T47D (cell line): ENCODE measurements at places on chromosomes 1 and 21.
A peak's percentile ranks its signal among the peaks of the same experiment; 100 is the strongest.

GRCh38 chr1:218492874-218493273 is 147.7 kb downstream of the TGFB2 start:
- DNase-seq: no peak

DNA sequence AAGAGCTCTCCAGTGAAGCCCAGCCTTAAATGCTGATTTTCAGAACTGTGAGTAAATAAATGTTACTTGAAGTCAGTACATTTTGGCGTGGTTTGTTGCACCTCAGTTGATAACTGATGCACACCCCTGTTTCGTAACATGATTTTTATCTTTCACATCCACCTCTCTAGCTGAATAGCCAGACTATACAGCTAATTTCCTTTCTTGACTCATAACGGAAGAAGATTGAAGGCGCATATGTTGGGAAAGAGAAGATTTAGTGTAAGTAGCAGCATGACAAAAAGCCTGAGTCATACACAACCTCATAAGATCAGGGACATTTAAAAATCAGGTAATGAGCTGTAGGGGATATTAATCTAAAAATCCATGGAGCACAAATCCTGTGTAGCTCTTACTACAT is 716.2 kb upstream of the ZP4 start:
- no peak for DNase-seq

DNA sequence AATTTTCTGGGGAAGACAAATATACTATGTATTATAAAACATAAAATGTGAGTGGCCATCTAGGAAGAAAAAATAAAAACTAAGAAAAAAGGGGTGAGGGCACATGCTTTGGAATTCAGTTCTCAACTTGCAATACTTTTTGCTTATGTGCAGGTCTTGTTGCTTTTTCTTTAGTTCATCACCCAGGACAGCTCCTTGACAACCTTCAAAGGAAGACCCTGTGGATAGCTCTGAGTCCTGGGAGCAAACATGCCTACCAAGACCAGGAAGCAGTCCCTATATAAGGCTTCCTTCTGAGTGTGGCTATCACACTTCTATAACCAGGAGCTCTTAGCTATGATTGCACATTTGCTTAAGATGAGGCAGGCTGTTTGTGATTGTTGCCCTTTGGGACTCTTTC is 78.0 kb downstream of the WDR64 start:
- peak; percentile 29 for DNase-seq

GRCh38 chr1:79037085-79037484 is 30.6 kb upstream of the ADGRL4 start:
- DNase-seq: no peak

GRCh38 chr1:235613602-235614001 is 36.0 kb downstream of the GNG4 start:
- no peak for DNase-seq

- no peak for DNase-seq
Observed at GRCh38 chr1:206604861-206605260, 7.4 kb downstream of the EIF2D start.

DNA sequence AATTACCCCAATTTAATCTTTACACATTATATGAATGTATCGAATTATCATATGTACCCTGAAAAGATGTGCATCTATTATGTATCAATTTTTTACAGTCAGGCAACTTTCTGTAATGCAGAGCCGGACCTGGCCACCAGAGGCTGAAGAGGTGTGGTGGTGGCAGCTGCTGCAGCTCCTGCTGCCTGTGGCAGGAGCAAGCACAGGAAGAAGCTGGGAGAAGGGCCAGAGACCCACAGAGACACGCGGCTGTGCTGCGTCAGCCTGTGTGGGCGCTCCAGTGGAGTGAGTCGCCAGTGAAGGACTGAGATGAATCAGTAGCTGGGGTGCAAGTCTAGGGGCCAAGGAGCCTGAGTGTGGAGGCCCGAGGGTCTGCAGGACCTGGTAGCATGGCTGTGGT is 74.3 kb upstream of the COG2 start:
- DNase-seq: peak; percentile 33

GRCh38 chr1:101365186-101365585 is 128.4 kb downstream of the S1PR1 start:
- DNase-seq: no peak

- peak; percentile 68 for DNase-seq
Observed at GRCh38 chr1:46128344-46128743, 4.1 kb downstream of the PIK3R3 start.

- peak; percentile 25 for DNase-seq
Observed at GRCh38 chr1:31666263-31666963, 21.7 kb upstream of the PEF1 start.

DNA sequence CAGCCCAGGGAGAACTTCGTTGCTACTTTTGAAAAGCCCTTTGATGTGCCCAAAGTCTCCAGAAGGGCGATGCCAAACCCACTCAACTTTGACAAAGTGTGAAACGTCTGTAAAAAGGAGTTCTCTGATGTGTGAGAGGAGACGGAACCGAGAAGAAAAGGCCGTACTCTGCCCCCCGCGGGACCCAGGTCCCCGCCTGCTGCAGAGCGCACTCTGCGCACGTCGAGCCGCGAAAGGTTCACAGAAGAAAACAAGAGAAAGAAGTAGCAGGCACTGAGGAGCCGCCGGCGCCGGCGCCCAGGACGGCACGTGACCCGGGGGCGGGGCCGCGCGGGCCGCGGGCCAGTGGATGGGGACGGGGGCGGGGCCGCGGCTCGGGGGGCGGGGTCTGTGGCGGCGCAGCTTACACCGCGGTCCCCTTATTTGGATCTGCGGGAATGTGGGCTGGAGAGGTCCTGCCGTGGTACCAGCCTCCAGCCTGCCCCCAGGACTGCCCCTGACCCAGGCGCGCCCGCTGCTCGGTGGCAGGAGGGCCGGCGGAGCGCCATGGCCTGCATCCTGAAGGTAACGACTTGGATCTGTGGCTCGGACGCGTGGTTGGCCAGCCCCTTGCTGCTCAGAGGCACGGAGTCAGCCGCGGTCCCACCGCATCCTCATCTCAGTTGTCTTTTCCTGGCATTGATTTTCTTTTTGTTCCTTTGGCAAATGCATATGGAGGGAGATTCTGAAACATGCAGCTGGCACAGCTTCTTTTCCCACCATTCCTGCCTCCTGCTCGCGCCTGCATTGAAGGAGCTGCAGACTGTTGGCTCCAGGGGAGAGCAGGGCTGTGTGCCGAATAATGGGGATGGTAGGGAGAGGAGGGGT is at the start of gene ST6GALNAC3:
Gene ST6GALNAC3 (plus strand): TSS at position 426 of the 867 bp plus-strand sequence.
- peak; percentile 13 for DNase-seq

GRCh38 chr21:45156459-45156858 is 82.1 kb downstream of the ADARB1 start:
- DNase-seq: no peak

- DNase-seq: no peak
Observed at GRCh38 chr1:168892931-168893330, 163.9 kb upstream of the DPT start.

DNA sequence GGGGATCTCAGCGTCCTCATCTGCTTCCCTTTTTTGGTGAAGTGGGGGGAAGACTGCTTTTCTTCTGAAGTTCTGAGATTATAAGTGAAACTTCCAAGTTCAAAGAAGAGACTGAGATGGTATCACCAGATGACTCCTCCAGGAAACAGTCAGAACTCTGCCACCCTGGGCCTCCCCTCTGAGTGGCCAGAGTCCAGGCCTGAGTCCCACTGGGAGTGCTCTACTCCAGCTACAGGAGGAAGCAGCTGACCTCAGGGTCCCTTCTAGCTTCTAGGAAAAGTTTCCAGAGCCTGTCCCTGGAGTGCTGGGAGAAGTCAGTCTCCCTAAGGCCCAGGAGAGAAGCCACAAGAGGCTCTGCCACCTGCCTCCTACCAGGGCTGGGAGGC is 104.7 kb downstream of the CASZ1 start:
- no peak for DNase-seq

DNA sequence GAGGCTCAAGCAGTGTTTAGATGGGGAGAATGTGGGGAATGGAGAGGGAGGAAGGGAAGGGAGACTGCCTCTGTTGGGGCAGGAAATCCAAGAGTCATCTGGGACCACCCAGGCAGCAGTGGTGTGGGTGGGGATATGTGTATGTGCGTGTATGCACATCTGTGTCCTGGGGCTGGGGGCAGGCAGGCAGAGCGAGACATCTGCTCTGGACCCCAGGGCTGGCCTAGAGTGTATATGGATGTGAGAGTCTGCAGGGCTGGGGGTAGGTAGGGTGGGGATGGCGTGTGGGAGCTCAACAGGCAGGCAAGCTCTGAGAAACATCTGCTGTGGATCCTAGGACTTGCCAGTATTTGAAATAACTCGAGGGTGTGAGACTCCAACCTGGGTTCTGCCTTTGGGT is 3.5 kb downstream of the PTCH2 start:
- DNase-seq: no peak

DNA sequence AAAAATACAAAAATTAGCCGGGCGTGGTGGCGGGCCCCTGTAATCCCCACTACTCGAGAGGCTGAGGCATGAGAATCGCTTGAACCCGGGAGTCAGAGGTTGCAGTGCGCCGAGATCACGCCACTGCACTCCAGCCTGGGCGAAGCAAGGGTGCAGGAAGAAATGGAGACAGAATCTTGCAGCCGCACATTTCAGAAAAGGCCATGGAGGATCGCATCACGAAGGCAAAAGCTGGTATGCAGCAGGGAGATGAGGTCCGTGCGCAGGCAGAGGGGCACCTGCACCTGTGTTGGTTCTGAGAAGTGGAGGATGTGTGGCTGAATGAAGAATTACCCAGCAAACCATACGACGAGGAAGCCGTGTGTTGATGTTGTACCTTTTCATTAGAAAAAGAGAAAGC is 53.0 kb upstream of the ABCG1 start:
- no peak for DNase-seq

DNA sequence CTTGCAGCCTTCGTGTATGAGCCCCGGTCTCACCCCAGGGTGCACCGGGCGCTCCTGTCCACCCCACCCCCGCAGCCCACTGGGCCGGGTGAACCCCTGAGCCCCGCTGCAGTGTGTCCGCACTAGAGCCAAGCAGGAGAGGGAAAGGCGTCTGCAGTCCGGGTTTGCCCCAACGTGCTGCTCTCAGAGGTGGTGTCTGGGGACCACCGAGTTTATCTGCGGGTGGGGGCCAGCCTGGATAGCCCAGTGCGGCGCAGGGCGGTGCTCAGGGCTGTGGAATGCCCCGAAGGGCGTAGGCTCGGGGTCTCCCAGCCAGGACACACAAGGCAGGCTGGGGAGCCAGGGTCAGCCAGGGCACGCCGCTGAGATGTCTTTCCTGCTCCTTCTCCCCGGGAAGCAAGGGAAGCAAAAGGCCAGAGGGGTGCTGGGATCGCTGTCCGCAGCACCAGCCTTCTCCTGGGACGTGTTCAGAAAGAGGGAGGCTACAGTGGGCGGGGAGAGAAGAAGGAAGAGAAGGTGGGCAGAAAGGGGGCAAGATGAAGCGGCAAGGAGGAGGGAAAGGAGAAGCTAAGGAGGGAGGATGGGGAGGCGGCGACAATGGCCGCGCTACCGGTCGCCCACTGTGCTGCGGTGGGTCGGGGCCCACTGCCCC is 56.6 kb downstream of the MAB21L3 start:
- DNase-seq: no peak

DNA sequence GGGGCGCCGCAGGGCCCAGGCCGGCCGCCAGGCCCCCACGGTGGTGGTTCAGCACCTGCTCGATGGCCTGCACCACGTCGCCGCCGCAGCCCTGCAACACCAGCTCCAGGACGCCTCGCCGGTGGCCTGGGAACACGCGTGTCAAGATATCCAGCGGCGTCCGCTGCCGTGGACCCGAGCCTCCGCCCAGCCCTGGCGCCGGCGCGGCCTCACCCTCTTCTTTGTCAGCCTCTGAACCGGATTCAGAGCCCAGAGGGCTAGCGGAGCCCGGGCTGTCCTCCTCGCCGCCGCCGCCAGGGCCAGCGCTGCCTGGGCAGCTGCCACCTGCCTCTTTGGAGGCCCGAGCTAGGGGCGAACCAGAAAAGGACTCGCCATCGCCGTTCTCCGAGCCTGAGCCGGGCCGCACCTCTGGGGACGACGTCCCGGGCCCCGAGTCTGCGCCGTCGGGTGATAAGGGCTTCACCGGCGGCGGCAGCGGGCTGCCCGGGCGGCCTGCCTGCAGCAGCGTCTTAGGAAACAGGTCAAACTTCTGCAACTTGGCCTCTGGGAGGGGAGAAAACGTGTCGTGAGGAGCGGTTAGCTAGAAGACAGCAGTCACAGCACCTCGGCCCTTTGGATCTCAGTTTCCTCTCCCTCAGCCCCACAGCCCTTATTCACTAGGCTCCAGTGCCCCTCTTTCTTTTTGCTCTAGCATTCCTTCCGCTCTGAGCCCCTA is 3.9 kb downstream of the DMRTA2 start:
- no peak for DNase-seq

- DNase-seq: no peak
Observed at GRCh38 chr1:75937034-75937433, 4.8 kb upstream of the ASB17 start.

- DNase-seq: no peak
Observed at GRCh38 chr1:213087911-213088310, 36.9 kb downstream of the RPS6KC1 start.

- DNase-seq: no peak
Observed at GRCh38 chr1:191152776-191153175, 675.1 kb upstream of the BRINP3 start.

- DNase-seq: no peak
Observed at GRCh38 chr1:217896490-217896889, 265.3 kb downstream of the SPATA17 start.

DNA sequence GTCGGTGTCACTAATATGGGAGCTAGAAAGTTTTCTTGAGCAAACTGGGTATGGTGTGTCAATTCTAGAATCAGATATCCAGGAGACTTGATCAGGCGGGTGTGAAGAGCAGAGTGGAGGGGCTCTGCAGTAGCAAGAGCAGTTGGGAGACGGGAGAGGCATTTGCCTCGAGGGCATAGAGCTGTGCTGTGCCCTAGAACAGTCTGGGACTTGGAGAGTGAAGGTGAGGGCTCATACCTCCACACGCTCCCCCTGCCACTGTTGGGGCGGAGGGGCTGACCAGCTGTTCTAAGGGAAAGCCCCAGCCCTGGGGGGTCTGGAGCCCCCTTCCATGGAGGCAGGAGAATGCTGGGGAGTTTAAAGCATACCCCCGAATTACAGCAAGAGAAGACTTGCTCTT is 33.8 kb downstream of the SIM2 start:
- DNase-seq: no peak

DNA sequence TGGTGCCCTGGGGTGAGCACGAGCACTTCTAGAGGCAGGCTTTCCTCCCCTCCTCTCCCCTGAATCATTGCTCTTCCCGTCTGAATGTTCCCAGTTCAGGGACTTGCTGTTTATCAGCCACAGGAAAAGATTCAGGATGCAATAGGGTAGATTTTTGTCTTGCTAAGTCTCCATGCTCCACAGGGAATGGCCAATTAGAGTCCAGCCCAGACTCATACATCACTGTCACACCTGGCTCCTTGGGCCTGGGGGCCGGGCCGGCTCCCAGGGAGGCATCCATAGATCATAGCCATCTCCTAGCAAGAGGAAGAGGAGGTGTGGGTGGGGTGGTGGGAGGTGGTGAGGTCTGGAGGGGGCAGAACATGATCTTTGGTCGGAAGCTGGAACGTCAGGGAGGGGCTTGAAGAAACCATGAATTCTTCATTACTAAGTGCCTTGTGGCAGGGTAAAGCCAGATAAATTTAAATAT is 83.4 kb downstream of the LRRN2 start:
- DNase-seq: no peak

DNA sequence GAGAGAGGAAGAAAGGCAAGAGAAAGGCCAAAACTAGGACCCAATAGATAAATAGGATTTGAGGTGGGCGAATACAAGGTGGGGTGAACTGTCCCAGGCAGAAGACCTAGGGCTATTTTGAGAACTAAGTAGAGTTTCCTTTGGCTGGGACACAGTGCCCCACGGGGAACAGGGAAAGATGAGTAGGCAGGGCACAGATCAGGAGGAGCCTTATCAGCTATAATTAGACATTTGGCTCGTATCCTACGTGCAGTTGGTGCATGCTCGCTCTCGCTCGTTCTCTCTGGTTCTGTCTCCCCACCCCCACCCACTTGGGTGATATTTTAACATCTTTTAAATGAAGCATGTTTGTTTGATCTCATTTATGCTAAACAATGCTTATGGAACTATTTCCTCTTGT is 235.0 kb upstream of the JUN start:
- no peak for DNase-seq
